ENCODE measurements at places on chromosomes 5 and 9.

GRCh38 chr5:14450742-14451141 lies 130.8 kb upstream of the OTULINL start:
- DNase-seq = no peak

GRCh38 chr9:16265688-16266087 lies 604.8 kb downstream of the BNC2 start:
- peak; percentile 54 for DNase-seq

- peak; percentile 19 for DNase-seq
Observed at GRCh38 chr5:40743771-40744170, 12.0 kb downstream of the TTC33 start.

- DNase-seq = peak; percentile 63
Observed at GRCh38 chr5:168295574-168296201, 4.2 kb downstream of the WWC1 start.
